ENCODE measurements at places on chromosomes 13 and 19.
A peak's percentile ranks its signal among the peaks of the same experiment; 100 is the strongest.

DNA sequence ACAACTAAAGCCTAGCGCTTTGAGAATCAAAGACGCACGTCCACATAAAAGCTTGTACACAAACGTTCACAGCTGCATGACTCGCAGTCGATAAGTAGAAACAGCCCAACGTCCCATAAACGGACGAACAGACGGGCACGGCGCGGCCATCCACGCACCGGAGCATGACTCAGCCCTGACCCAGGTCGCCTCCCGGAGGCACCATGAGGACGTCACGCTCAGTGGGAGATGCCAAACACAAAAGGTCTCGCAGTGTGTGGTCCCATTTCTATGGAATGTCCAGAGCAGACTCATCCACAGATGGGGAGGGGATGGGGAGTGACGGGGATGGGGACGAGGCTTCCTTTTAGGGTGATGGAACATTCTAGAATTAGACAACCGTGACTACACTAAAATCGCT, 9.4 kb downstream of the POLRMT start:
- no peak for DNase-seq

- DNase-seq, result peak; percentile 66
Observed at GRCh38 chr13:110714797-110715394, 1.4 kb downstream of the ING1 start.

DNA sequence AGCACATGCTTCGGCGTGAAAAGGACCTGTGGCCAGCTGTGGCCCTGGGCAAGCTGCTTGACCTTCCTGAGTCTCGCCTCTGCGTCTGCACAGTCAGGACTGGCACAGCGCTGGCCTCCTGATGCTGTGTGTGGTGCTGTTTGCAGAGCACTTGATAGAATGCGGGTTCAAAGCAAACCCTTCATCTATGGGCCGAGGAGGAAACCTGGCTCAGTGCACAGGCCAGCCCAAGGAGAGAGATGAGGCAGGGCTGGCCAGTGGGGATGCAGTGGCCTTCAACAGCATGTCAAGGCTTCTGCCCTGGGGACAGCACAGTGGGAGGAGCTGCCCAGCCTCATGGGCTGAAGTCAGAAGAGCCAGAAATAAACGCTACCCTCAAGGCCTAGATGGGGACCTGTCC, 21.3 kb upstream of the VSTM2B start:
- no peak for DNase-seq

DNA sequence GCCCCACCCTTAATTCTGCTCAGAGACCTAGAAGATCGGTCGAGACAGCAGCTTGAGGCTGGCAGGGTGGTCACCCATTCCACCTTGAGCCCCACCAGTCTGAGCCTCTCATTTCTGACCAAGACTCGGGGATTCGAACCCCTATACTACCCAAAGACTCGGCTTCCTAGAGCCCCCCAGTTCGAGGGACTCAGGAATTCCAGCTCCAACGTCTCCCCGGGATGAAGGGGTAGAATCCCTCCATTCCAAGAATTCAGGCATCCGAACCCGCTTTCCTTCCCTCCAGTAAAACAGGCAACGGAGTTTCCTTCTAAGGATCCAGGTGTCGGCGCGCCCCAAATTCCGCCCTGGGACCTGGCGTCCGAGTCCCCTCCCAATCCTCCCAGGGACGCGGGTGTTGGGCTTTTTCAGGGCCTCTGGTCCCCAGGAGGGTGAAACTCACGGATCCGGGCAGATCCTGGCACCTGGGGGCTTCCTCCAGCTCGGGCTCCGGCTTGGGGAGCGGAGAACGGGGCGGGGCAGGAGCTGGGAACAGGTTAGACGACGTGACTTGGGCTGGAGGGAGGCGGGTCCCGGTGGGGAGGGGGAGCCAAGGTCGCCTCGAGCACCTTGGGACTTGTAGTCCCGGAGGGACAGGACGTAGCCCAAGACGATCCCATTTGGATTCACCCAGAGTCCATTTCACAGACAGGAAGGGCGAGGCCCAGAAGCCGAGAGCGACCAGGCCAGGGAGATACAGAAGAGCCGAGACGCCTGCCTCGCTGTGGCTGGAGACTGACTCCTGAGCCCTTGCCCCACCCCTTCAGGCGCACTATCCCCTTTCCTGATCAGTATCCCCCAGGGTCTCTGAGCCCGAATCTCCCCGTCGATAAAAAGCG, at the start of gene PPP1R13L:
Gene PPP1R13L (minus strand): TSS at position 513 of the 878 bp plus-strand sequence. CDS start 6,751 bp downstream, outside the sequence.
- peak; percentile 48 for DNase-seq

- no peak for DNase-seq
Observed at GRCh38 chr19:40078377-40078776, 12.4 kb downstream of the ZNF780A start.

- no peak for DNase-seq
Observed at GRCh38 chr19:34226036-34226435, 28.3 kb upstream of the GARRE1 start.

DNA sequence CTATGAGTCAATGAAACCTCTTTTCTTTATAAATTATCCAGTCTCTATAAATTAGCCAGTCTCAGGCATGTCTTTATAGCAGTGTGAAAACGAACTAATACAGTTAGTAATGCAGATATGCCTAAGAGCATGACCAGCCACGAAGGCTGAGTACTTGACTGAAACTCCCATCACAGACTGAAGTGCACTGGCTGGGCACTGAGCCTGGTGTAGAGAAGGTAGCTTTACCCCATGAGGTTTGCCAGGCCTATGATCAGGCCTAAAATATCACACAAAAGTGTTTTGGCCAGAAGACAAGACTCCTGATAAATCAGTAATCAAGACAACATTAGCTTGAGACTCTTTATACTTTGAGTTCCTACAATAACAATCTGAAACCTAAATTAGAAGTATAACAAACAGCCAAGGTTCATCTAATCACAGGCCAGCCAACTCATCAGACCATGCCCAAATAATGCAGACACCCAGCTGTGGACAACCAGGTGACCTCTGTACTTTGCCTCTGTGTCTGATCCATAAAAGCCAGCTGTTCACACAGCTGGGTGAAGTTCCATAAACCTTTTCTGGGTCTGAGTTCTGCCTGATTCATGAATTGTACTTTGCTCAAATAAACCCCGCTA, 771.8 kb upstream of the SLITRK1 start:
- no peak for DNase-seq

- DNase-seq, result peak; percentile 40
Observed at GRCh38 chr19:6481541-6482342, at the start of gene DENND1C. Gene DENND1C (minus strand): TSS chr19:6481787. CDS start chr19:6481695, 92 bp downstream.

DNA sequence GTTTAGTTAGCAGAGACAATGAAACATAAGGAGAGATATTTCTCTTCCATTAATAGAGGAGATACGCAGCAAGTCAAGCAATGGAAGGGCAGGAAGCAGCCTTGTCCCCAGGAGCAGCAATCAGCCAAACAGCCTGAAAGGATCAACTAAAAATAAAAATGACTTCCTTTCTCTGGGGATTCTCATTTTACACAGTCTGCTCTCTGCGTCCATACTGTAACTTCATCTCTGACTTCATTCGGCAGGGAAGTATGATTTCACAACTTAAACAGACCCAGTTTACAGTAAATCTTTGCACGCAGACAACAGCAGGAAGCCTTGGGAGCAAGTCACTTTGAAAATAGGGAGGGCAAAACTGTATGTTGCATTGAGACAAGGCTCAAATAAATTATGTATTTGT, 826.7 kb downstream of the DIAPH3 start:
- no peak for DNase-seq

DNA sequence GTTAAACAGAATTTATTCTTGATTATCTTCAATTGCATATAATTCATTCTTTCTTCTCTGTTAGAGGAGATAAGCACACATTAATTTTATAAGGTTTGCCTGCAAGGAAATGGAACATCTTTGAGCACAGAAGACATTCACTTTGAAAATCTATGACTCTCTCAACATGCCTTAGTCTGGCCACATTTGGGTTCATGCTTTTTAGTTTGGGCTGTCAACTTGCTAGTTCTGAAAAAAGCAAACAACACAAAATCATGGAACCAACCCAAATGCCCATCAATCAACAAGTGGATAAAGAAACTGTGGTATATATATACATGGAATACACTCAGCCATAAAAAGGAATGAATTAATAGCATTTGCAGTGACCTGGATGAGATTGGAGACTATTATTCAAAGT, 71.5 kb downstream of the CYSLTR2 start:
- DNase-seq, result no peak

GRCh38 chr19:49327878-49328544, 3.0 kb upstream of the SLC6A16 start:
- DNase-seq, result no peak

GRCh38 chr19:384799-385169, 24.2 kb downstream of the C2CD4C start:
- no peak for DNase-seq

DNA sequence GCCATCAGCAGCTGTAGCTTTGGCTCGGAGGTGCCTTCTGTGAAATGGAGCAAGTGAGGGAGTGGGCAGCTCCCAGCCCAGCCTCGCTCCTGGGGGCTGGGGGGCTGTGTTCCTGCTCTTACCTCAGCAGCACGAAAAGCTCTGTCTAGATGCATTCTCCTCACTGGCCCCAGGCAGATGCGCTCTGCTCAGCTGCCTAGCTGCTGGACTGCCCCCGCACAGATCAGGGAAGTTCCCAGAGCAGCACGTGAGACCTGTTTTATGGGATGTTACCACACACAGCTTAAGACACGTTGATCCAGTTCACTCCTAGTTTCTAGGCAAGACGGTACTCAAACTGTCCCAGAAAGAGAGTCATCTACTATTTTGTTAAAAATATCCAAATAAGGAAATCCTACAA, 13.6 kb downstream of the LCP1 start:
- DNase-seq, result no peak

GRCh38 chr19:10219678-10220077, 11.5 kb downstream of the S1PR2 start:
- DNase-seq, result no peak

GRCh38 chr13:52053460-52053859, 29.0 kb downstream of the UTP14C start:
- DNase-seq, result no peak

- DNase-seq, result no peak
Observed at GRCh38 chr19:29054886-29055675, 157.9 kb downstream of the UQCRFS1 start.

- DNase-seq, result no peak
Observed at GRCh38 chr19:47523473-47523872, 8.6 kb upstream of the NAPA start.

- DNase-seq, result no peak
Observed at GRCh38 chr19:12689581-12690216, 1.9 kb downstream of the GNG14 start.

DNA sequence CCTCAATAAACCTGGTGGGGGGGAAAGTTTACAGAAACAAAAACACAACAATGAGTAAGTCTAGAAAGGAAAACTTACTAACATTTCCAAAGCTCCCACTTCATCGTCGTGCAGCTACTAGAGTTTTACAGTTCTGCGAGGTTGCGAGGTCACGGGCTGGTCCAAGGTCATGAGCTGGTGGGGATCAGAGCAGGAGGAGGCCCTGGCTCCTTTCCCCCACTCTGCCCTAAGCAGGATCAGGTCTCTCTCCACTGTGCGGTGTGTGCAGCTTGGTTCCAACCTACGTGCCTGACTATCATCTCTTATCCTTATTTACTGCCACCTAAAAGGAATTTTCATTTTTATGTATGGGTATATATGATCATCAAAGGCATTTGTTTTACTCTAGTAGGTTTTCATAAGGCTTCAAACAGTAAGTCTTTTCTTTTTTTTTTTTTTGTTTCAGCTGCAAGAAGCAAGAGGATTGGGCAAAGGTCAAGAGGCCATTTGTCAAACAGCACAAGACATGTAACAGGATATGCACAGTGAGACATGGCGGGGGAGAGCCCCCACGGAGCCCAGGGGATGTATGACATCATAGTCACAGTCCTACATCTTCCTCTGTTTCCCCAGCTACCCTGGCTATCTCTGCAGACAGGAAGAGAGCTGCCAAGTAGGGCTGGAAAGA, 76.6 kb upstream of the POMP start:
- no peak for DNase-seq

All from anterior cingulate cortex (tissue), 58 donors.